Uterus (tissue), 4 donors: ENCODE measurements at places on chromosomes 13 and 19.

GRCh38 chr19:15093001-15093400, 11.0 kb downstream of the OR1I1 start:
- H3K27me3 ChIP-seq = no peaks in the 10 kb centered on the region
- no peak overlapping the region for H3K27ac ChIP-seq
- H3K4me1 ChIP-seq = no peaks in the 10 kb centered on the region

DNA sequence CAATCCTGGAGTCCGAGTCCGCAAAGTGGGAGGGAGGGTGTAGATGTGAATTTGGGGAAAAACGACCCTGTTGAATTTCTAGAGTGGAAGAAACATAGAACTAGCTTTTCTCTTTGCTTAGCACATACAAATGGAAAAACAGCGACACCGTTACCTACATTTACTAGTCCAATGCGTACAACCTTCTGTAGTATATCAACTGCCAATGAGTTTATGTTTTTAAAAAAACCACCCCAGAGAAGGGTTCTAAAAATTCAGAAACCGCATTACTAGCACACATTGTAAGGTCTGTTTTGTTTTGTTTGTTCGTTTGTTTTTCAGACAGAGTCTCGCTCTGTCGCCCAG, 332 bp upstream of the SUPT20H start:
- no peak for DNase-seq
- no peaks in the 10 kb centered on the region for H3K36me3 ChIP-seq
- no peaks in the 10 kb centered on the region for H3K27me3 ChIP-seq

- H3K36me3 ChIP-seq = no peaks in the 10 kb centered on the region
- no peak for DNase-seq
- no peaks in the 10 kb centered on the region for H3K4me1 ChIP-seq
- H3K27ac ChIP-seq = no peak overlapping the region
- H3K27me3 ChIP-seq = no peaks in the 10 kb centered on the region
Observed at GRCh38 chr13:41006978-41007743, 12.0 kb downstream of the ELF1 start.

- no peak overlapping the region for H3K27ac ChIP-seq
- H3K4me1 ChIP-seq = no peaks in the 10 kb centered on the region
- H3K36me3 ChIP-seq = no peaks in the 10 kb centered on the region
- H3K4me3 ChIP-seq = no peak overlapping the region
- DNase-seq = no peak
Observed at GRCh38 chr13:112696001-112696868, 6.4 kb downstream of the ATP11A start.

GRCh38 chr19:17579661-17580244, 24.3 kb downstream of the COLGALT1 start:
- no peaks in the 10 kb centered on the region for H3K4me1 ChIP-seq
- no peak overlapping the region for H3K27ac ChIP-seq
- H3K4me3 ChIP-seq = no peak overlapping the region

GRCh38 chr13:102556806-102557205, 40.0 kb upstream of the TPP2 start:
- no peak overlapping the region for H3K4me3 ChIP-seq
- no peaks in the 10 kb centered on the region for H3K27me3 ChIP-seq
- no peaks in the 10 kb centered on the region for H3K4me1 ChIP-seq
- no peaks in the 10 kb centered on the region for H3K36me3 ChIP-seq

- DNase-seq = peak; percentile 45
- H3K4me1 ChIP-seq = no peaks in the 10 kb centered on the region
- H3K4me3 ChIP-seq = no peak overlapping the region
- no peaks in the 10 kb centered on the region for H3K36me3 ChIP-seq
Observed at GRCh38 chr13:29969286-29969685, 118.9 kb upstream of the UBL3 start.

DNA sequence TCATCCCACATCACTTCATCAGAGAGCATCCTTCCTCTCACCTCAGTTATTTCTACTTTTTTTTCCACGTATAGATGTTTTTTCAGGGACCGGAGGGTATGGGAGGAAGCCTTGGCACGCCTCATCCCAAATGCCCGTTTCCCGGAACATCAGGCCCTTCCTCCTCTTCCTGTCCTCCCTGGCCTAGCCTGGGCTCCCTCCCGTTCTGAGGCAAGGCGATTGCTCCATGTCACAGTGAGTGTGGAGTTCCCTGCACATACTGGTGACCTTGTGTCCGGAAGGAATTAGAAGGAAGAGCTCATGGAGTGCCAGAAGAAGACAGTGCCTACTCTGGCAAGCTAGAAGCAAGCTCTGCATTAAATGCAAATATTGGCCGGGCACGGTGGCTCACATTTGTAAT, 1.1 kb upstream of the ZNF627 start:
- no peaks in the 10 kb centered on the region for H3K27me3 ChIP-seq
- no peak overlapping the region for H3K4me3 ChIP-seq
- H3K36me3 ChIP-seq = no peaks in the 10 kb centered on the region
- peaks cover 6% of the 10 kb centered on the region for H3K4me1 ChIP-seq

- H3K27me3 ChIP-seq = no peaks in the 10 kb centered on the region
- H3K4me3 ChIP-seq = no peak overlapping the region
- no peaks in the 10 kb centered on the region for H3K36me3 ChIP-seq
- DNase-seq = no peak
Observed at GRCh38 chr19:38545596-38545995, 72.2 kb downstream of the MAP4K1 start.

DNA sequence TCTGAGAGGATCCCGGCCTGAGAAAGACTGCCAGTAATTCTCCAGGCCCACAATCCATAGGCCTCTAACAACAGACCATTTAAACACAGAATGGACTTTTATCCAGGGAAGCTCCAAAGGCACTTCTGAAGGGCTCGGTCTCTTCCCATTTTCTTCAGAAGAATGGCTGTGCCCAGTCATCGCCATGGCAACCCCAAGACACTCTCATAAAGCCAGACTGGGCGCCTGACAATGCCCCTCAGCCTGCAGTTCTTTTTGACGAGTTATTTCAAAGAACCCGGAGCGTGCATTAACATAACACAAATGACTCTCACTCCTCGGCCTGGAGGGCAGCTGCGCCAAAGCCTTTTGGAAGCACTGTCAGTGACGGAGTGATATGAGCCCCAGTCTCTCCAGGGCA, 61.0 kb downstream of the RASA3 start:
- peaks cover 7% of the 10 kb centered on the region for H3K4me1 ChIP-seq
- H3K4me3 ChIP-seq = no peak overlapping the region
- no peaks in the 10 kb centered on the region for H3K36me3 ChIP-seq
- H3K27me3 ChIP-seq = no peaks in the 10 kb centered on the region
- no peak for DNase-seq

DNA sequence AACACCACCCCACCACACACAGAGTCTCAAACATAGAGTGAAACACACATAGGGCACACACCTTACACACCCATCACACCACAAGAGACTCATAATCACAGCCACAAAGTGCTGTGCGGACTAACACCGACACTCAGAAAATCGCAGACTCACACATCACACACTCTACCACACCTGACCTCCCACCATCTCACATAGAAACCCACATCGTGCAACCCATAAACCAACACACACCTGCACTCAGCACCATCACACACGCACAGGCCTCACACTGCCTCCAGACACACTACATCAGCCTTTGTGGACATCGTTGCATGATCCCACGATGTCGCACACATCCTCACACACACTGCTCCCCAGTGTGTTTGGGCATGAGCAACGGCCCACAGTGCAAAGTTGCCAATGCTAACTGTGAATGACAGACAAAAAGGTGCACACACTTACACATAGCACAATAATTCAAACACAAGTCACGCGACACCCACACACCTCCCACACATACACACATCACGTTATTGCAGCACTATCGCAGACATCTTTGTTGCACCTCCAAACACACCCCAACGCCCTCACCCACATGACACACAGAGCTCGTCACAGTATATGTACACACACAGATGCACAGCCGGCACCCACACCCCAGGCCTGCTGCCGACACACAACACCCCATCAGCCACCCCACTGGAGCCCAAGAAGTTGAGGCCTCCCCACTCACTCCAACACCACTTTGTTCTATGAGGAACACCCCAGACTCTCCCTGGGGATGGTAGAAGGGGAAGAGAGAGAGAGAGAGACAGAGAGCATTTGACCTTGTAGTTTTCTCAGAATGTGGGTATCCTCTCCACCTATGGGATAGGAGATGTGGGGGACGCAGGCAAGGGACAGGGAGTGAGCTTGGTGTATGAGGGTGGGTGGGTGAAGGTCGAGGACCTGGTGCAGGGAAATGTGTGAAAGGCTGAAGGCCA, 1.2 kb upstream of the ATP1A3 start:
- H3K27ac ChIP-seq = no peak overlapping the region
- no peak overlapping the region for H3K4me3 ChIP-seq
- H3K27me3 ChIP-seq = peaks cover 19% of the 10 kb centered on the region
- no peaks in the 10 kb centered on the region for H3K36me3 ChIP-seq
- DNase-seq = no peak
- H3K4me1 ChIP-seq = no peaks in the 10 kb centered on the region

DNA sequence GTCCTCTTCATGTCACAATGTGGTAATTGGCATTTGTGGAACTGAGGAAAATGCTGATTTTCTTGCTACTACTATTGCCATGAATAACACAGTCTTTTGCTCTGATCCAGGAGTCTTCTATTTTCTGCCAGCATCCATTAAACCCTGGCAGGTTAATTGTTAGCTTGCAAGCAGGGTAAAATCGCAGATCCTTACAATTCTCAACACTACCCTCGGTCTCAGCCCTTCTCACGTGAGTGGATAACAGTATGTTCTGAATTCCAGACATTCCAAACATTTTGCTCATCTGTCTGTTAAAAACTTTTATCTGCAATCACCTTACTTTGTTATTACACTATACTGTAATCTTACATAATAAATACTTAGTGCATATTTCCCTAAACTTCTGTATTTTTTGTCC, 251.3 kb upstream of the ATXN8OS start:
- no peaks in the 10 kb centered on the region for H3K27me3 ChIP-seq
- H3K27ac ChIP-seq = no peak overlapping the region
- H3K4me1 ChIP-seq = no peaks in the 10 kb centered on the region
- no peak for DNase-seq

DNA sequence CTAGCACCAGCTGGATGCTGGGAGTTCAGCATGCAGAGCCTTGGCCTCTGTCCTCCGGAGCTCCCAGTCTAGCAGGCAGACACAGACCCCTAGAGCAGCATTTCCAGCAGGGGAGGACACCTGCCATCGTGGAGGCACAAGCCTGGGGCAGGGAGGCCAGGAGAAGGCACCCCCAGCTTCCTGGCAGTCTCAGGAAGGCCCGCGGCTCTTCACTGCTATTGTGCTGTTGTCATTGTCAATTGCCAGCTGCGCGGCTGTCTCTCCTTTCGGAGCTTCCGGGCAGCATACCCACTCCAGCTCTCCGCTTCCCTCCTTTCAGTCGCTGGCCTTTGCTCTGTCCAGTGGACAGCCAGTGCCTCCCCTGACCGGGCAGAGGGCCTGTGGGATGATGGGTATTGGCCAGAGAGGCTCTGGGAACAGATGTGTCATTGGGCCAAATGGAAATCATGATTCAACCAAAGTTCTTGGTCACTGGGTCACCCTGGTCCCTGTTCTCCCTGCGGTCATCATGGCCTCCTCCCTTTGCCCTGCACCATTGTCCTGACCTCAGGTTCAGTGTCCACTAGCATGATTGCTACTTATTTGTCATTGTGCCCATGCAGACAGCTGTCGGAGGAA, 93.0 kb downstream of the SLC7A1 start:
- H3K4me3 ChIP-seq = no peak overlapping the region
- no peak overlapping the region for H3K27ac ChIP-seq
- DNase-seq = no peak
- H3K36me3 ChIP-seq = no peaks in the 10 kb centered on the region
- H3K4me1 ChIP-seq = no peaks in the 10 kb centered on the region
- no peaks in the 10 kb centered on the region for H3K27me3 ChIP-seq

GRCh38 chr13:61148691-61149315, 266.8 kb downstream of the PCDH20 start:
- DNase-seq = no peak
- no peak overlapping the region for H3K27ac ChIP-seq
- H3K4me1 ChIP-seq = no peaks in the 10 kb centered on the region
- no peaks in the 10 kb centered on the region for H3K27me3 ChIP-seq
- no peak overlapping the region for H3K4me3 ChIP-seq

- H3K27me3 ChIP-seq = no peaks in the 10 kb centered on the region
- no peaks in the 10 kb centered on the region for H3K36me3 ChIP-seq
- no peaks in the 10 kb centered on the region for H3K4me1 ChIP-seq
- H3K27ac ChIP-seq = no peak overlapping the region
- no peak overlapping the region for H3K4me3 ChIP-seq
- DNase-seq = no peak
Observed at GRCh38 chr13:112468069-112468468, 91.9 kb downstream of the SPACA7 start.

- no peak overlapping the region for H3K4me3 ChIP-seq
- H3K4me1 ChIP-seq = no peaks in the 10 kb centered on the region
- H3K27ac ChIP-seq = no peak overlapping the region
- DNase-seq = no peak
Observed at GRCh38 chr13:33919120-33919519, 101.2 kb downstream of the RFC3 start.

GRCh38 chr19:39014037-39014436, 18.3 kb downstream of the FBXO27 start:
- no peak overlapping the region for H3K4me3 ChIP-seq
- no peaks in the 10 kb centered on the region for H3K4me1 ChIP-seq
- H3K27ac ChIP-seq = no peak overlapping the region
- no peaks in the 10 kb centered on the region for H3K36me3 ChIP-seq
- no peak for DNase-seq
- no peaks in the 10 kb centered on the region for H3K27me3 ChIP-seq

DNA sequence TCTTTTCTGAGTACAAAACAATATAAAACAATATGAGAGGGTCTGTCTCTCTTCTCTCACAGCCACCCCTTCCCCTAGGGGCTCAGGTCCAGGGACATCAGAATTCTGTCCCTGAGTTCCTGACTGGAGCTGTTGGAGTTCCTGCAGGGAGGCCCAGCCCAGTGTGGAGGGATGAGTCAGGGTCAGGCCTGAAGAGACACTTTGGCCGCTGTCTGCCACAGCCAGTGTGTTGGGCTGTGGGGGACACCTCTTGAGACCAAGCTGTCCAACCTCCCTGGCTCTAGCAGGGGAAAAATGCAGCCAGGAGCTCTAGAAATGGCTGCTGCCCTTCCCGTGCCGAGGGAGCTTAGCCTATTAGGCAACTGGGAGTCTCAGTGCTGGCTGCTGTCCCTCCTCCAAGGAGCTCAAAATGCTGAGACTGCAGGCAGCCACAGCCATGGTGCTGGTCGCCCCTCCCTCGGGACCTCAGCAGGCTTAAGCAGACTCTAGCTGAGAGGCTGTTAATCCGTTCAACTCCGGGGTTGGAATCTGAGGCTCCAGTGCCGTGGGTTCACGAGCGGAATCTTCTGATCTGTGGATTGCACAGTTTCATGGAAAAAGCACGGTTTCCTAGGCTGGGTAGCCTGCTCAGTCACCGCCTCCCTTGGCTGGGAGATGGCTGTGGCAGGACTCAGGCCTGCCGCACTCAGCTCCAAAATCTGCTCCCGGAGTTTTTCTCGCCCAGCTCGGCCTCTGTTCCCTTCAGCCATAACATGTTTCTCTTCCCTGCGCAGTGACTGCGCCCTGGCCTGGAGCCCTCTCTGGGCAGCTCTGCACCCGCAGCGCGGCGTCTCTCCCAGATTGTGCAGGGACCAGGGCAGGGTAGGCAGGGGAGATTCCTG, 3.8 kb upstream of the ZNF626 start:
- no peak overlapping the region for H3K4me3 ChIP-seq
- no peaks in the 10 kb centered on the region for H3K4me1 ChIP-seq
- H3K27ac ChIP-seq = peak overlapping the region; percentile 24
- H3K36me3 ChIP-seq = no peaks in the 10 kb centered on the region
